Fibroblast of the aortic adventitia (primary cell): ENCODE measurements at places on chromosomes 1 and 21. TPM values are rescaled to one million over a fixed set of nuclear protein-coding genes. Genes with fewer than 3 reads are reported as not detected.

- peak; percentile 97 for DNase-seq
These were observed 2.6 kb downstream of the ALPL start for GRCh38 chr1:21511579-21512522.

DNA sequence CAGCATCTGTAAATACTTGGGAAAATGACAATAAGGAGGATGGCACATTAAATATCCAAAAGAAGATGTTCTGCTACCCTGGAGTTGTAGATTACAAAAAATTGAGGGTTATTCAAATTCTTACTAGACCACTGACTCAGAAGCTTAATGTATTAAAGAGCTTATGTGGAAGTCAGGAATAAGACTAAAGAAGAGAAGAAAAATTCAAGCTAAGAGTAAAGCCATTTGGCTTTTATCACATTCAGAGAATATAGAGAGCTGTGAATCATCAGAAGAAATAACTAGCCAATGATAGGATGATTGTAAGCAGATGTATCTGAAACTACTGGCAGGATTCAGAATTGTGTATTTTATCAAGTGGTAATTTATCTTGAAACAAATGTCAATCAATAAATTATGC is 237.0 kb downstream of the TBX15 start:
- peak; percentile 4 for DNase-seq

- DNase-seq: no peak
These were observed 199.1 kb downstream of the USP25 start for GRCh38 chr21:15928686-15929425.

DNA sequence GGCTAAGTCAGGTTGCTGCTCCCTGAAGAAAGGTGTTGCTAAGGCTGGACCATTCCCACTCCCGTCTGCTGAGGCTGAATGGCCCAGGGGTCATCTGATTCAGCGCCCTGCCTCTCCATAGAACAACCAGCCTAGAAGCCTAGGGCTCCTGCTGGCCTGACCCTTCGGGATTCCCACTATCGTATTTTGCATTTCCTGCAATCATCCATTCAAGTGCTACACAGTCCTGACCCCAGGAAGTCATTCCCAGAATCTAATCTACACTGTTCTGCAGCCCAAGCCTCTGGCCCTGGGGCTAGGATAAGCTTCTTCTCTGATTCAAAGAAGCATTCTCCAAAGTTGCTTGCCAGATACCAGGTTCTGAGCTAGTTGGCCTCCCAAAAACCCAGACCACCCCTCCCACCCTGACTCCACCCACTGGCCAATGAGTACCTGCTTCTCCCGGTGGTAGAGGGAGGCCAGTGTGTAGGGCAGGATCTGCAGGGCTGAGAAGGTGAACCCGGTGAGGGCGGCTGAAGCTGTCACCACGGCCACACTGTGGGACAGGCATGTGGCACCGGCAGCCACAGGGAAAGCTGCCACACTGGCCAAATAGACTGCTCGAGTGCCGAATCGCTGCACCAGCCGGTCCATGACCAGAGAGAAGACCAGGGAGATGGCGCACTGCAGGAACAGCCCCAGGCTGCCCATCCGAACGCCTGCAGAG is 18.7 kb downstream of the SLC45A3 start:
- no peak for DNase-seq

GRCh38 chr1:218499911-218500310 is 154.8 kb downstream of the TGFB2 start:
- DNase-seq: no peak

DNA sequence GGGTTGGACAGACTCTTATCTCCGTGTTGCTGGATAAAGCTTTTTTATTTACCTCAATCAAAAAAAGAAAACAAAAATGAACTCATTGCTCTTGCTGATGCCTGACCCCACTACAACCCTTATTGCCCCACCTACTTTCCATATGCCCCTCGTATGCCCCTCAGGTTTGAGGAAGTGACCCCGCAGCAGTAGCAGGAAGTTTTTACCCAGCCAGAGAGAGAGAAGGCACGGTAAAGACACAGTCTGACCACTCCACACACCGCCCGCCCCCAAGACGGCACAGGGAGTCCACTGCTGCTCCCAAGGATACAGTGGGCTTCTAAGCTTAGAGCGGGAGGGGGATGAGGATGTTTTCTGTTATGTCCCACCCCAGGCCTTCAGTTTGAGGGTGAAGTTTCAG is 9.8 kb downstream of the PLEKHO1 start:
- DNase-seq: no peak

DNA sequence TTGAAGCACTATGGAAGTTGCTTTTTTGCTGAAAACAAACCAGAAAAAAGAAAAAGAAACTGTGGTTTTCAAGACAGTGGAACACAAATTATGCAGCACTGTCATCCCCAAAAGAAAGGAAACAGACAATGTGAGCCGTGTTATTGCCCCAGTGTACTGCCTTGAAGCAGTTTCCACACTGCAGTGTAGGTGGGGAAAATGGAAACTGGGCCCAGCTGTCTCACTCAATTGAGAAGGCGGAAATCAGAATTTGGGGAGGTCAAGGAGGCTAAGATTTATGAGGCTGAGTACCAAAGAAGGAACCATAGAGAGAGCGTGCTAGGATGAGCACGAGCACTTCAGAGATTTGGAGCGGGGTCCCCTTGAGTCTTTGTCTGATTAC is 55.5 kb downstream of the MPZL1 start:
- no peak for DNase-seq

GRCh38 chr1:207918011-207918410 is 7.1 kb upstream of the CD34 start:
- DNase-seq: no peak

- peak; percentile 27 for DNase-seq
These were observed 250.8 kb upstream of the FGGY start for GRCh38 chr1:59046134-59046533.

DNA sequence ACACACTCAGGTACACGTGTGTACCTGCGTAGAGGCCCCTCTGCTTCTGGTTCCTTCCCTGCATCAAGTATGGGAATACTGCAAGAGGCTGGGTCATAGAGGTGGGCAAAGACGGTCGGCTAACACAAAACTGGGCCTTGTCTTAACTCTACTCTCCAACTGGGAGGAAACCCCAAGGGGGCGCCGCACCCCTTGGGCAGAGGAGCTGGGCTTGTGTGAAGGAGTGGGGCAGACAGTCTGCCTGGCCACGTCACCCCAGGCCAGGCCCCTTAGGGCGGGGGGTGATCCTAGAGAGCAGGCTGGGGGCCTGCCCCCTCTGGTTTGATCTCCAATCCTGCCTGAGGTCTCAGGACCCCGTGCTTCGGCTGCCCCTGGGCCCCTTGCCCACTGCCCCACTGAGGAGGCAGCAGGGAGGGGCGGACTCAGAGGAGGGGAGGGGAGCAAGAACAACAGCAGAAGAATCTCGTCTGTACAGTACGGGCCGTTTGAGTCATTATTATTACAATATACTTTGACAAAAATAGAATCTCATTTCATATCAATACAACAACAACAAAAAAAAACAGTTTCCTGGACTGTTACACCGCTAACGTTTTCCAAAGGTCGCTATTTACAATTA is 34.7 kb downstream of the MEF2D start:
- DNase-seq: peak; percentile 51

GRCh38 chr1:206683313-206683712 is 1.4 kb upstream of the MAPKAPK2 start:
- DNase-seq: no peak

GRCh38 chr21:26116456-26117011 is 54.0 kb downstream of the APP start:
- peak; percentile 83 for DNase-seq

DNA sequence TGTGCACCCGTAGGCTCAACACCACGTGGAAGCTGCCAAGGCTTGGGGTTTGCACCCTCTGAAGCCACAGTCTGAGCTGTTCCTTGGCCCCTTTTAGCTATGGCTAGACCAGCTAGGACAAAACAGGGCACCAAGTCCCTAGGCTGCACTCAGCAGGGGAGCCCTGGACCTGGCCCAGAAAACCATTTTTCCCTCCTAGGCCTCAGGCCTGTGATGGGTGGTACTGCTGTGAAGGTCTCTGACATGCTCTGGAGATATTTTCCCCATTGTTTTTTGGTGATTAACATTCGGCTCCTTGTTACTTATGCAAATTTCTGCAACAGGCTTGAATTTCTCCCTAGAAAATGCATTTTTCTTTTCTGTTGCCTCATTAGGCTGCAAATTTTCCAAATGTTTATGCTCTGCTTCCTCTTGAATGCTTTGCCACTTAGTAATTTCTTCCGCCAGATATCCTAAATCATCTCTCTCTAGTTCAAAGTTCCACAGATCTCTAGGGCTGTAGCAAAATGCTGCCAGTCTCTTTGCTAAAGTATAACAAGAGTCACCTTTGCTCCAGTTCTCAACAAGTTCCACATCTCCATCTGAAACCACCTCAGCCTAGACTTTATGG is 69.0 kb upstream of the KRTAP19-8 start:
- no peak for DNase-seq

GRCh38 chr1:57294177-57294576 is 129.7 kb downstream of the DAB1 start:
- no peak for DNase-seq

DNA sequence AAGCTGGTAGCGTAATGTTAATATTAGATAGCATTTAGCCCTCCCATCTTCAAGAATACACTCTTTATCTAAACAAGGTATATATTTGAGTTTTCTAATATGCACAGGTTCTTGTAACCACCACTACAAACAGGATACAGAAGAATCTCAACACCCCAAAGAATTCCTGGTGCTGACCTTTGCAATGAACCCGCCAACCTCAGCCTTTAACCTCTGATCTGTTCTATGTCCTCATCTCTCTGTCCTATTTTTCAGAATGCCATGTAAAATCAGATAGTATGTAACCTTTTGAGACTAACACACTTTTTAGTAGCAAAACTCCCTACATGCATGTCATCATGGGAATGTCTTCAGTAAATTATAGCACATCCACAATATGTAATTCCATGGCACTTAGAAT is 71.1 kb downstream of the LRRC8C start:
- DNase-seq: no peak

GRCh38 chr21:18373606-18374005 is 30.0 kb downstream of the TMPRSS15 start:
- no peak for DNase-seq

DNA sequence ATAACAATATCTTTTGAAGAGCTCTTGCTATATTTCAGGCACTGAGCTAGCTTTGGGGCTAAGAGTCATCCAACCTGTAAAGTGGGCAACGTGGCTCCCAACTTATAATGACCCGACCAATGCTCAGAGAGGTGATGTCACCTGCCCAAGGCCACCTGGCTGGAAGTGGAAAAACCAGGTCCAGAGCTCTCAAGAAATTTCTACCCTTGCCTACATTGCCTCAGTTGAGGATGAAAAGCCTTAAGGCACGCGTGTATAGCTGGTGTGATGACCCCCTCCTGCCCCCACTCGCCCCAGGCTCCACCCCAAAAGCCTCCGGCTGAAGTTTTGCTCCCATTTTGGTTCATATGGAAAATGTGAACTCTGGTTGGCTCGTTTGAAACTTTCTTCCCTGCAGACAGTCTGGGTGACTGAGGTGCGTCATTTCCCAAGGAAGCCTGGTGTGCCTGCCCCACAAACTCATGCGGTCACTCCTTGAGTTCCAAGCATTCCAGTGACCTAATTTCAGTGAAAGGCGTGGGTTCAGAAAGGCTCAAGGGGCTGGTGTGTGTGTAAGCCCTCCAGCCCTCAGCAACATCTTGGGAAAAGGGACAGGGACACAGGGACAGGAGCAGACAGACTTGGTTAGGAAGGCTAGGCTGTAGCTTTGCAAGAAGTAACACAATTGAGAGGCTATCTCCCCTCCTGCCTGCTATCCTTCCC is 20.5 kb downstream of the HTR1D start:
- DNase-seq: peak; percentile 92

- DNase-seq: peak; percentile 1
These were observed 396.7 kb upstream of the DAB1 start for GRCh38 chr1:57820356-57821095.

- DNase-seq: no peak
These were observed 408.0 kb downstream of the SIPA1L2 start for GRCh38 chr1:232221802-232222499.

- no peak for DNase-seq
These were observed 75.5 kb downstream of the SIPA1L2 start for GRCh38 chr1:232554409-232554808.

DNA sequence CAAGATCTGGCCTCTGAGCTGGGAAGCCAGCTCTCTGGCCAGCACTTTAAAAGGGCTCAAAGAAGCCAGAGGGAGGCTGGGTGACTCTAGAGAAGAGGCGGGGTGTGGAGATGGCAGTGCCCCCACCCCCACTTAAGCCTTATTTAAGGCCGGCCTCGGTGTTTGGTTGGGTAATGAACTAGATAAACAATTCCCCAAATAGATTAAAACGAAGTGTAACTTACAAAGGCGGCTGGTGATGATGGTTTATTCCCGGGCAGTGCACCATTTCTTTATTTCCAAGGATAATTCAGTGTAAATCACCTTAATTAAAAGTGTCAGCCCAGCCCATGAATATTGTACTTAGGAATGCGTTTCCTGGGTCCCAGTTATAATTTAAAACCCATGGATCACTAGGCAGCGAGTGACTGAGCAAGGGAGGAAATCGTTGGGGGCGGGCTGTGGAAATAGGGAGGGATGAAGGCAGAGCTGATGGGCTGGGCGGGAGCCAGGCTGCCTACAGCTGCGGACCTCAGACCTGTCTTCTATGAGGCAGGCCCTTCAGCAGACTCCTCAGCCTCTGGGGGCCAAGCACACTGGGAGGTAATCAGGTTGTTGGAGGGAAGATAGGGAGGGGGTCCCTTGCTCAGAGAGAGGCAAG is 54.9 kb downstream of the TMEM53 start:
- peak; percentile 65 for DNase-seq

DNA sequence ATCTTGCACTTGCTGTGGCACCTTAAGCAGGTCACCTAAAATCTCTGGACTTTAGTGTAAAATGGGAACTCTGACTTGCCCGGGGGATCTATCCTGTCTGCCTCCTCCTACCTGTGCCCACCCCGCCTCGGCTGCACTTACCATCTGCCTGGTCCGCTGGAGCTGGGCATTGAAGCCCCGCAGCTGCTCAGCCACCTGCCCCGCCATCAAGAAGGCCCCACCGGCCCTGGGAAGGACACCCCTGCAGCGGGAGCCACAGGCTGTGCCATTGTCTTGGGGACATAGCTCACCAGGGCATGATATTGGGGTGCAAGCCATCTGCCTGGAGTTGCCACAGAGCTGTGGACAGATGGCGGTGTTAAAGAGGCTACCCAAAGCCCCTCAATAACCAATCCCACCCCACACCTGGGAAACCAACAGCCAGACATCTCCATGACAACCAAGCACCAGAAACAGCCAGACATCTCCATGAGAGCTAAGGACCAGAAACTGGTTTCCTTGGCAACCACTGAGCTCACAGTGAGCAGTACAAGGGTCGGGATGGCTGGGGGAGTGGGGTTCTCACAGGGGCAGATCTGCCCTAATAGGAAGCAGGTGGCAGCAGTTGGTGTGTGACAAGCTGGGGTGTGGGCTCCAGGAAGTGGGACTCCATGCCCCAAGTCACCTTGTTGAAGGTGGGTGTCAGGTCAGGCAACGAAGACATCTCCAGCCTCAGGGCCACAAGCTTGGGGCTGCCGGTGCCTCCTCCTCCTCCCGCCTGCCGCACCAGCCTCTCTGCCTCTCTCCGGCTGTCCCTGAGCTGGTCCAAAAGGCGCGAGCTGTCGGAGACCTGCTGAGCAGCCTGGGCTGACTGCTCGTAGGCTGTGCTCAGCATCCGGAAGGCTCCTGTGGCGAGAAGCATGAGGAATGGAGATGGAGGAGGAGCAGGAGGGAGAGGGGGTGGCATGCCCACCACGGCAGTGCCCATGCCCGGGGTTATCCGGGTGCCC is 29.1 kb downstream of the LAMB3 start:
- DNase-seq: no peak

Gene PM20D1
- not detected in 2 replicates for total RNA-seq

Gene GPR89A
- 32.7 and 37.7 TPM in 2 replicates for total RNA-seq

Gene CCDC28B
- total RNA-seq: 6.0 and 16.1 TPM in 2 replicates

Gene LENEP
- total RNA-seq: not detected in 2 replicates

Gene GSTM1
- total RNA-seq: 24.3 TPM in 1 of 2 replicates, not detected in the other

Gene FAM72B
- 2.8 and 5.6 TPM in 2 replicates for total RNA-seq

Gene LEFTY1
- not detected in 2 replicates for total RNA-seq

Gene C1QTNF12
- total RNA-seq: 0.65 and 1.4 TPM in 2 replicates
